T-helper 1 cell (primary cell): ENCODE measurements at places on chromosomes 7 and 10.

- no peak for DNase-seq
Measured at GRCh38 chr10:52566471-52567246, 205.9 kb downstream of the MBL2 start.

- no peak for DNase-seq
Measured at GRCh38 chr7:151015967-151016366, 8.3 kb downstream of the ATG9B start.

DNA sequence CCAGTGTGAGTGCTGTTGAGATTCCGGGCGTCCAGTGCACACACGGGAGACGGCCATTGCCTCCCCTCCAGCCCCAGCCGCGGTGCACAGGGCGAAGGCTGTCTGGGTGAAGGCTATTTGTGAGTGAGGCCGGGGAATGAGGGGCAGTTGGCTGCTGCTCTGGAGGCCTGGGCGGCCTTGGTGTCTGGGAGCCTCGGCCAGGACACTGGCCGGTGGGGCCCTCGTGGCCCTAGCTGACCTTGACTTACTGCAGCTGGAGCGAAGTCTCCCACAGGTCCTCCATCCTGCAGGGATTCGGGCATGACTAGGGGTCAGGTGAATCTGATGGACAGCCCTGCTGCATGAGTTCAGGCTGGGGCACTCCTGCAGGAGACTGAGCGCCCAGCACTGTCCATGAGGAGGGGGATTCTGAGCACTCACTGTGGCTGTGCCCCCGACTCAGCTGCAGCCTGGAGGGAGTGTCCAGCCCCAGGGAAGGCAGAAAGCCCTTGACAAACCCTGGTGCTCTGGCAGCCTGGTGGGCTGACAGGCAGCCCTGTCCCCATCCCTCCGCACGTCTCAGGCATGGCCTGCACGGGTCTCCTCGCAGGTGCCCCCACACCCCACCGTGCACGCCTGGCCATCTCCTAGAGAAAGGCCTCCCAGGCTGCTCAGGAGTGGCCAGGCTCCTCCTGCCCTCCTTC is 52.7 kb upstream of the FAM20C start:
- no peak for DNase-seq

DNA sequence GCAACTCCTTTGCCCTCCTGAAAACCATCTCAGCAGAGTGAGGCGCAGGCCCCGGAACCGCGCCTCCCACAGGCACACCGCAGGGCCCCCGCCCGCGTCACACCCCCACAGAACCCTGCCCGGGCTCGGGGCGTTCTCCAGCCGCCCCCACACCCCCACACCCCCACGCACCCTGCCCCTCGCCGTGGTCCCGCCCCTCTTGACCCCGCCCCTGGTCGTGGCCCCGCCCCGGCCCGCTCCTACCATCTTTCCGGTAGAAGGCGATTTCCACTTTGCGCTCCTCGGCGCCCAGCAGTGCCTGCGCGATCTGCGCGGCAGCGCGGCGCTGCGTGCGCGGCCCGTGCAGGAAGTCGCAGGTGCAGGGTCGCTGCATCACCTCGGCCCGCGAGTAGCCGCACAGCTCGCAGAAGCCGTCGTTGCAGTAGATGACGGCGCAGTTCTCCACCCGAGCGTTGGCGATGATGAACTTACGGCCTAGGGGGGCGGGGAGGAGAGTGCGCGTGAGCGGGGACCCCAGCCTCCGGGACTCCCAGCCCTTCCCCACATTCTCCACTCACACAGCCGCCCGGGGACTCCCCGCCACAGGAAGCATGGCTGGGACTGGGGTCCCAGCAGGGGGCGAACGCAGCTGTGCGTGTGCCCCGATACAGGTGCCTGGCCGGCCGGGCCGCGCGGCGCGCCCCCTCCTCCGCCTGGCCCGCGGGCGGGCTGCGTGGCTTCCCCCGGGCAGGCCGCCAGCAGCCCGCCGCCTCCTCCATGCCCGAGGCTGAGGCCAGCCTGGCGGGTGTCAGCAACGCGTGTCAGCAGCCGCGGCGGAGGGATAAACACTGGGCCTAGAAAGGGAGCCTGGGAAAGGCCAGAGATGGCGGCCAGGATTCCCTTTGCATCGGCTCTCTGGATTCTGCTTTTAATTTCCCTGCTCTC is 3.4 kb downstream of the KCNH2 start:
- peak; percentile 78 for DNase-seq

- no peak for DNase-seq
Measured at GRCh38 chr7:137862964-137863363, 16.2 kb upstream of the DGKI start.

- no peak for DNase-seq
Measured at GRCh38 chr7:134778941-134779740, at the start of gene CALD1. CALD1 (plus strand) TSS chr7:134779634; CDS start chr7:134867734, 88,100 bp downstream.

DNA sequence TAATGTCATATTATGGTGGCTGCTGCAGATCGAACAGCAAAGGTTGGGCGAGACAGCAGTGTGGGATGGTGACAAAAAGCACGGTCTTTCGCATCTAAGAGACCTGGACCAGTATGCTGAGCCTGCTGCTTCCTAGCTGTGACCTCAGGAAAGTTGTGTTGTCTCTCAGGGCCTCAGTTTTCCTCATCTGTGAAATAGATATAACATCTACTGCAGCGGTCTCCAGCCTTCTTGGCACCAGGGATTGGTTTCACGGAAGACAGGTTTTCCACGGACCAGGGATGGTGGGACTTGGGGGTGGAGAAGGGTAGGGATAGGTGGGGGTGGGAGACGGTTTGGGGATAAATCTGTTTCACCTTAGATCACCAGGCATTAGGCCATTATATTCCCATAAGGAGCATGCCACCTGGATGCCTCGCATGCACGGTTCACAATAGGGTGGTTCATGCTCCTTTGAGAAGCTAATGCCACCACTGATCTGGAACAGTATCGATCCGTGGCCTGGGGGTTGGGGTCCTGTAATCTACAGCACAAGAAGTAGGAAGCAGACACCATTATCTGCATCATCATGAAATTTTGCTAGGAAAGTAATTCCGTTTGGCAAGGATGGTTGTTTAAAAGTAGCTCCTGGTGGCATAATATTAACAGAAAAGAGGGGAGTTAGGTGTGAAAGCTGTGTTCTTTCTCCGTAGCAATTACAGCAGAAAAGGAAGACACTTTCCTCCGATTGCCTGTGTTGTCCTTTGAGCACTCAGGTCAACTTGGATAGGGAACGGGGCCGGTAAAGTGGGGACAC is 10.8 kb downstream of the KLF6 start:
- no peak for DNase-seq

DNA sequence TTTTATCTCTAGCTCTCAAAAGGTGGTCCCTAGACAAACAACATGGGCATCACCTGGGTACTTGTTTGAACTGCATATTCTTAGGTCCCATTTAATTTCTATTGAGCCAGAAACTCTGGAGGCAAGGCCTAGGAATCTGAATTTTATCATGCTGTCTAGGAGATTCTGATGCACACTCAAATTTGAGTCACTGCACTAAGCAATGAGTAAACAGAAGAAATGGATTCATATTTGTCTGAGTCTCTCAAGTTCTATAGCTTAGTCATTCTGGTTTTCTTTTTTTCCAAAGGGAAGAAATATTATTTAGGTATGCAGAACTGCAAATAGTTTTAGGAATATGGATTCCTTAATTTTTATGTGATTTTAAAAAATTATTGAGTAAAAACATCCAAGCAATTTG is 185.5 kb downstream of the SEMA3A start:
- DNase-seq: no peak

- no peak for DNase-seq
Measured at GRCh38 chr7:39416866-39417265, 149.3 kb upstream of the YAE1 start.

DNA sequence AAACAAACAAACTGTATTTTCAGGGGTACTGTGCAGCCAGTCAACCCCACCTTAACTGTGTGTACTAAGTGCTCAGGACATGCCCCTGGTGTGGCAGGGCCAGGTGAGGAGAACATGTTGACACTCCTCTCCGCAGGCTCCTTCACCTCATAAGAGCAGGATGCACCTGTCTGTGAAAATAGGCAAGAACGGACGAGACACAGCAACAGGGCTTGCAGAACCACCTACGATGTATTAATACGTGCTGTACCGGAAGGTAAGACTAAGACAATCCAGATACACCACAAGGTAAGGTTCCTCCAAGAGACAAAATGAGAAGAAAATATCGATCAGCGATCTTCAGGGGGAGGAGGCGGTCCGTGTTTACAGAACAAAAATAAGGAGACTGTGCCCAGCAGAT is 65.8 kb upstream of the CAMK2B start:
- no peak for DNase-seq

GRCh38 chr10:27742195-27743011 is 3.2 kb downstream of the MKX start:
- DNase-seq: peak; percentile 64

DNA sequence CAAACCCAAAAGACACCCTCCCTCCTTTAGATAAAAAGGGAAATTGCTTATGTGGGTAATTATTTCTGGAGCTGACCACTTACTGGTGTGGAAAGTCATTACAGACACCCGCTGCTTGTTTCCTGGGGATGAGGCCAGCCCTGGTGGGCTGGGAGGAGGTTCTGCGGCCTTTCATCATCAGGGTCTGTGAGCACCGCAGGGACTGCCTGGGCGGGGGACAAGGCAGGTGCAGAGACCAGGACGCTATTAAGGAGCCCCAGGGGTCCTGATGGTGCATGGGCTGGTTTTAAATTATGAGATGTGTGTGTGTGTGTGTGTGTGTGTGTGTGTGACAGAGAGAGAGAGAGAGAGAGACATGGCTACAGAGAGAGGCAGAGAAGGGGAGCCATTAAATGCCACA is 171.2 kb downstream of the DNAJB6 start:
- no peak for DNase-seq

GRCh38 chr10:17029581-17030271 is 99.9 kb downstream of the CUBN start:
- DNase-seq: peak; percentile 60

GRCh38 chr10:77127243-77127642 is 510.4 kb downstream of the KCNMA1 start:
- no peak for DNase-seq

GRCh38 chr10:1368842-1369171 is 312.6 kb downstream of the WDR37 start:
- DNase-seq: peak; percentile 5

DNA sequence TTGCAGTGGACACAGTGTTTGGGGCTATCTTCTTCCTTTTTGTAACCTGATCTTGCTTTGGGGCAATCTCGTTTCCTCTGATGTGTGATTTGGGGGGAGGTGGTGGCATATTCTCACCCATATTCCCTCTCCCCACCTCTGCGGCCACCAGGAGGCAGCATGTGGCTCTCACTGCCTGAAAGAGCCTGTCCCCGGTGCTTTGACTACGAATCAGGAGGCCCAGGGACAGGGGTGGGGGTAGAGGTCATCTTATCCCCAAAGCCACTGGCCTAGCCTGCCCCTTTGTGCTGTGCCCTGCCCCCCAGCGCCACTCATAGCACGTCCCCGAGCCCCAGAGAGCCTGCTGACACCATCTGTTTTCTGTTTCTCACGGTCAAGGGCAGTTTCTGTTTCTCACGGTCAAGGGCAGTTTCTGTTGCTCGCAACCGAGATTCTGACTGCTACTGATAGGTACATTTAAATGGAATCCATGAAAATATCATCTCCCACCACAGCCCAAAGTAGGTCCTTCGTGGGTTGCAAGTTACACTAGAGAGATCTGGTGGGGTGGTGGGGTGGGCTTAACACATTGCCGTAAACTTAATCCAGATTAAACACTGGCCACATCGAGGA is 28.2 kb downstream of the PHYH start:
- DNase-seq: peak; percentile 38

GRCh38 chr10:116208956-116209567 is 63.9 kb downstream of the GFRA1 start:
- no peak for DNase-seq

GRCh38 chr10:98041352-98042043 is 11.1 kb upstream of the CRTAC1 start:
- DNase-seq: peak; percentile 16

DNA sequence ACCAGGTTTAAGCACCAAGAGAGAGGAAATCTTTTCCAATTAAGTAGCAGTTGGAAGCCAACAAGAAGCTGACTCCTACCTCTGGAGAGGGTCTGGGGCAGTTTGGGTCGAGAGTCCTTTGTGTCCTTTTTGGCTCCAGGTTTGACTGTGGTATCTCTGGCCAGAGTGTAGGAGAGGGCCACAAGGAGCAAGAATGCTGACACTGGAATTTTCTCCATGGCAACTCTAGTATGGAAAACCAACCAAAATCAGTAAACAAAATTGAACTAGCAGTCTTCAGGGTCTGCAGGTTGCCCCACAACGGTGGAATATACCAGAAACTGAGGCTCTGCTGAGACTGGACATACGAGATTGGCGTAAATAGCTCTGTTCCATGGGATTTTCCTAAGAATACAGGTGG is 3.2 kb downstream of the AGR2 start:
- DNase-seq: no peak

DNA sequence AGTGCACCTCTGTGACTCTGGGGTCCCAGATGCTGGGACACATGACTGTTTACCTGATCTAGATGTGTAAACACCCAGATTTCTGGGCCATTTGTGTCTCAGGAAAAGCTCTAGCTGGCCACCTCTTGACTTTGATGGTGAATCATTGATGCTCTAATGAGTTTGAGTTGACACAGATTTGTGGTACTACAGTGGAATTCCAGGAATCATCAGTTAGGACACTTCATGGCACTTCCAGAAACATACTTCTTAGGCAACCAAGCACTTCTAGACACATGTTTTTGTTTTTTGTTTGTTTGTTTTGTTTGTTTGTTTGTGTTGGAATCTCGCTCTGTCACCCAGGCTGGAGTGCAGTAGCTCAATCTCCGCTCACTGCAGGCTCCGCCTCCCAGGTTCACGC is 302.2 kb upstream of the ZMIZ1 start:
- DNase-seq: no peak

- DNase-seq: no peak
Measured at GRCh38 chr7:50227726-50228125, 76.8 kb upstream of the IKZF1 start.

- no peak for DNase-seq
Measured at GRCh38 chr10:36383349-36383748, 741.3 kb upstream of the FZD8 start.

GRCh38 chr7:2373124-2373556 is 18.5 kb downstream of the EIF3B start:
- DNase-seq: no peak

GRCh38 chr7:148146346-148146745 is 444.2 kb upstream of the C7orf33 start:
- no peak for DNase-seq

GRCh38 chr7:37669818-37670217 is 13.7 kb upstream of the GPR141 start:
- DNase-seq: no peak
